ENCODE measurements at places on chromosomes 6 and 20. TPM values are rescaled to one million over a fixed set of nuclear protein-coding genes. Genes with fewer than 3 reads are reported as not detected.

DNA sequence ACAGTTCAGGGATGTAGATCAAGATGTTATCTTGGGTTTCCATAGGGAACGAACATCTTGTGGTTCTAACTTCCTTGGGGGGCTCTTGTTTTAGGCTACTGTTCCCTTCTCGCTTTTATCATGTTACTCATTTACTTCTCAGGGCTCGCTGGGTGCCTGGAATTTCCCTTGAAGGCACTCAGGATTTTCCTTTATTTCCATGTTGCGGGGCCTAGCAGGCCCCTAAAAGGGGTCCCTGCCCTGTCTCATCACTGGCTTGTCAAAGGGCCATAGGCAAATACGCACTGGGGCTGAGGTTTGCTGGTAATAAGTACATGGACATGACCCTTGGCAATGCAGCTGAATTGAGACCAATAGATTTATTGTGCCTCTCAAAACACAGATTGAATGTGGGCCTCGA lies 262.3 kb downstream of the CDH4 start:
- H3K36me3 ChIP-seq, result peaks cover 5% of the 10 kb centered on the region
- H3K4me3 ChIP-seq, result no peak overlapping the region
- no peak overlapping the region for H3K27ac ChIP-seq
- H3K4me1 ChIP-seq, result peaks cover 32% of the 10 kb centered on the region
- DNase-seq, result no peak

DNA sequence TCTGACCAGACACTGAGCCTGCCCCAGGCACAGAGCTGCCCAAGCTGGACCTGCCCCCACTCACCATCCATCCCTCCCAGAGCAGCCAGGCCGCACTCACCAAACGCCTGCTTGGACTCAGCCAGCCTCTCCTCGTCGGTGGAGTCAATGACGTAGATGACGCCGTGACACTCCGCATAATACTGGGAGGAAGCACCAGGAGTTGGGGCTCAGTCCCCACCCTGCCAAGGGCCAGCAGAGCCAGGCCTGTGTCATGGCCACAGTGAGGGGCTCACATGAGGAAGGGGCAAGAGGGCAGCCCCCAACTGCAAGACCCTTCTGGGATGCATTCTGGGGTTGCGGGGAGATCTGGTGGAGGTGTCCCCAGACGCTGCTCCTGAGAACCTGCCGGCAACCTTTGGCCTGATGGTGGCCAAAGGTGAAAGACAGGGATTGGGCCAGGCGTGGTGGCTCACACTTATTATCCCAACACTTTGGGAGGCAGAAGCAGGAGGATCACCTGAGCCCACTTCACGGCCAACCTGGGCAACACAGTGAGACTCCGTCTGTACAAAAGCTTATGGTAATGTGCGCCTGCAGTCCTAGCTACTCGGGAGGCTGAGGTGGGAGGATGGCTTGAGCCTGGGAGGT lies 5.6 kb downstream of the ARFRP1 start:
- peak overlapping the region; percentile 57 for H3K4me3 ChIP-seq
- no peak for DNase-seq
- H3K4me1 ChIP-seq, result peaks cover 9% of the 10 kb centered on the region
- H3K36me3 ChIP-seq, result no peaks in the 10 kb centered on the region
- no peak overlapping the region for H3K27ac ChIP-seq

GRCh38 chr6:20680697-20681165 lies 146.5 kb downstream of the CDKAL1 start:
- H3K27ac ChIP-seq, result no peak overlapping the region
- H3K4me3 ChIP-seq, result no peak overlapping the region
- DNase-seq, result no peak
- H3K36me3 ChIP-seq, result peaks cover 8% of the 10 kb centered on the region
- peaks cover 24% of the 10 kb centered on the region for H3K4me1 ChIP-seq

RIPOR2 gene
- total RNA-seq, result 2.9 TPM

All from neural crest cell (in vitro differentiated cells).